ENCODE measurements at places on chromosomes 6 and 20.

- no peak for DNase-seq
These were observed 17.5 kb downstream of the C20orf173 start for GRCh38 chr20:35511814-35512420.

DNA sequence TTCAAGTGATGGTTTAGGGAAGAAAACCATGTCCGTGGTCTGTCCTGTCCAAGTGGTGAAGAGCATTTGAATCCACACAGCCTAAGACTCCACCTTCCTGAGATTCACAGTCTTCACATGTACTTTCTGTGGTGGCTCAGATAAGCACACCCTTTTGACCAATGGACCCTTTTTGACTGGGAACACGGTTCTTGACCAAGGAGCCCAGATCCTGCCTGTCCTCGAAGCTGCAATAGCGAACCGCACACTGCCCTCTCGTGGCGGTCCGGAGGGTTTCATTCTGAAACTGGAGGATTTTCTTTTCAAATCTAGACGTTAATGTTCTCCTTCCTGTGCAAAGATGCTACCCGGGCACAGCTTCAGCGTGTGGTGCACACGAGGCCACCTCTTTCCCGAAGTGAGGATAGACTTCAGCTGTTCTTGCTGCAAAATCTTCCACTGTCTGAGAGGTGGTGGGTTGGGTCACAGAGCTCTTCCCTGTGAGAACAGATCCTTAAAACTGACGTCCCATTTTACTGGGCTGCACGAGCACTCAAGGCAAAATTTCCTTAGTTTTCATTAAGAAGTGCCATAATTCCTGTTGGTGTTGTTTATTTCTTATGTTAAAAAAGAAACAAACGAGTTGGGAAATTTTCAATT lies 90.5 kb downstream of the SYNJ2 start:
- peak; percentile 67 for DNase-seq

DNA sequence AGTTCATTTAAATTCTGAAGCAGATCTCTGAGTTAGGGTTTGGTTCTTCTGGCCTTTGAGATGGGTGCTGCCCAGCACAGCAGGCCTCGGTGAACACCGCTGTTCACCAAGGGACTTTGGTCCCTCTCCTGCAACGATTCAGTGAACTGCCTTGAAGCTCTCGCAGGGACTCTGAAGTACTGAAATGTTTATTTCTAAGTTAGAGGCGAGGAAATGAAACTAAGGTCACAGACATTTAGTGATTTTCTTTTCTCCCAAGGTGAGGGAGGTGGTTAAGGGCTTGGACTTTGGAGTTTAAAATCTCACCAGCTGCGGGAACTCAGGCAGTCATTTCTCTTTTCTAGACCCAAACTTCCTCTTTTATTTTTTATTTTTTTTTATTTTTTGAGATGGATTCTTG lies 26.2 kb downstream of the E2F3 start:
- no peak for DNase-seq

DNA sequence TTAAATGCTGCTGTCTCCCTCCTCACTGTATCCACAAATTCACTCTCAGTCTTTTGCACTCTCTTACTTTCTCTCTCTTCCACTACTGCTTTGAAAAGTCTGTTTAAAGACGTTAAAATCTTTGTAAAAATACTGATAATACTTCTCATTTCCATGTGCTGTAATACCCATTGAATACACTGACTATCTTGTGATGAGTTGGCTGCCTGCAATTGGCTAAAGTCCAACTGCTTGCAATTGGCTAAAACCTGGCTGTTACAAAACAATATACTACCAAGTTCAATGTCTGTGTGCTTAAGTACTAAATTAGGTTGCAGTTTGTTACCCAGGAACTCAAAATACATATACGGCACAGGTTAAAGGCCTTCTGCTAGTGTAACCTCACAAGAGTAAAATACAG lies 264.8 kb downstream of the THBS2 start:
- no peak for DNase-seq

DNA sequence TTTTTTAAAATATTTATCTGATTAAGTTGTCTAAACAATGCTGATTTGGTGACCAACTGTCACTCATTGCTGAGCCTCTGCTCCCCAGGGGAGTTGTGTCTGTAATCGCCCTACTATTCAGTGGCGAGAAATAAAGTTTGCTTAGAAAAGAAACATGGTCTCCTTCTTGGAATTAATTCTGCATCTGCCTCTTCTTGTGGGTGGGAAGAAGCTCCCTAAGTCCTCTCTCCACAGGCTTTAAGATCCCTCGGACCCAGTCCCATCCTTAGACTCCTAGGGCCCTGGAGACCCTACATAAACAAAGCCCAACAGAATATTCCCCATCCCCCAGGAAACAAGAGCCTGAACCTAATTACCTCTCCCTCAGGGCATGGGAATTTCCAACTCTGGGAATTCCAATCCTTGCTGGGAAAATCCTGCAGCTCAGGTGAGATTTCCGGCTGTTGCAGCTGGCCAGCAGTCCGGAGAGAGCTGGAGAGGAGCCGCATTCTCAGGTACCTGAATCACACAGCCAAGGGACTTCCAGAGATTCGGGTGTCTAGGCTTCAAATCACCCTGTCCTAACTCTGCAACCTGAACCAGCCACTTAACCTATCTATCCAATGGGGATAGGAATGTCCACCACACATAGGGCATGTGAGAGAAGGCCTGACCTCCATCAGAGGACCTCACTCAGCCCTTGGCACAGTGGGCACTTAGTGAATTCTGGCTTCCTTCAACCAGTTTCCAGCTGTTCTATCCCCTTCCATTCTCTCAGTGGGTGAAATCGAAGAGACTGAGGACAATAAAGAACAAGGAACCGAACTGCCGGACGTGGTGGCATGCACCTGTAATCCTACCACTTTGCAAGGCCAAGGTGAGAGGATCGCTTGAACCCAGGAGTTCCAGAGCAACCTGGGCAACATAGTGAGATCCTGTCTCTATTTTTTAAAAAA lies 3.1 kb downstream of the TNF start:
- no peak for DNase-seq

DNA sequence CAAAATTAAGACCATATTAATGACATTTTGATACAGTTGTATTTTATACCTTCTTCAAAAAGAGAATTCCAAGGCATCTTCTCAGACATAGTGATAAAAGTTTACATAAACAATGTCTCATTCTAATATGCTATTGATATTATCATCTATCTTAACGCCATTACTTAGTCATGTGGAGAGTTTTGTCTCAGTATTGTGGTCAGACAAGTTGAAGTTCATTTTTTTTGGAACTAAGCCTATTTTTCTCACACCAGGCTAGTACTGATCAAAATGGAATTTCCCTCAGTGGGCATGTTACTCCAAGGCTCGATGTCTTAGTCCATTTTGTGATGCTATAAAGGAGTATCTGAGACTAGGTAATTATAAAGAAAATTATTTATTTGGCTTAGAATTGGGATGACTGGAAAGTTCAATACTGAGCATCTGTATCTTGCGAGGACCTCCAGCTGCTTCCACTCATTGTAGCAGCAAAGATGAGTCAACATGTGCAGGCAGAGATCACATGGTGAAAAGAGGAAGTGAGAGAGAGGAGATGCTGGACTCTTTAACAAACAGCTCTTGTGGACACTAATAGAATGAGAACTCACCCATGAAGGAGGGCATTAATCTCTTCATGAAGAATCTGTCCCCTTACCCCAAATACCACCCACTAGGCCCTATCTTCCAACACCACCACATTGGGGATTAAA lies 825.5 kb upstream of the MANEA start:
- no peak for DNase-seq

DNA sequence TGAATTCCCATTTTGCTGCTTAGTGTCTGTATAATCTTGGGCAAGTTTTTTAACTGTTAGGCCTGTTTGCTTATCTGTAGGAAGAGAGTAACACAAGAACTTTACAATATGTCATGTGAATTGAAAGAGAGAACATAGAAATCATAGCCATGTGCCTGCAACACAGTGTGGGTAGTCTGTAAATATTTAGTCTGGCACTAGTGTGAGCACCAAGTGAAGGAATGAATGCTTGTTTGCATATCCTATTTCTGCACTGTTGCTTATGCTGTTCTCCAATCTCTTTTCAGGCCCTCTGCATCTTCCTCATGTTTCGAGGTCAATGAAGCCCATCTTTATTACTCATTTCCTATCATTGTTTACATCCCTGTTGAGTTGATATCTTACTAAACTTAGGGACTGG lies 49.2 kb downstream of the CBFA2T2 start:
- no peak for DNase-seq

GRCh38 chr6:152854086-152854795 lies 103.6 kb downstream of the VIP start:
- DNase-seq = no peak

DNA sequence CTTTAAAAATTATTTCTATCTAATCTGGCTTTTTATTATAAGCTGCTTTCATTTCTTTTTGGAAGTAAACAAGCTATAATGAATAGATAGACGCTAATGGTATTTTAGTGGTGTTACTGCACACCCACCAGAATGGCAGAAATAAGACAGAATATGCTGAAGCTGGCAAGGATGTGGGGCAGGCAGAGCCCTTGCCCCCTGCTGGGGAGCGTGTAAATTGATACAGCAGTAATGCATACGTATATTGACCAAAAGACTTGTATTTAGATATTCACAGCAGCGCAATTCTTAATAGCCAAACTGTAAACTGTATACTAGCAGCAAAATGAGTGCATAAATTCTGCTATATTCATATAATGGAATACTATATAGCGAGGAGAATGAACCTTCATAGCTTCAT lies 35.3 kb downstream of the TMEM181 start:
- DNase-seq = no peak

- DNase-seq = no peak
These were observed 2.4 kb upstream of the PPP1R3G start for GRCh38 chr6:5082487-5083306.

DNA sequence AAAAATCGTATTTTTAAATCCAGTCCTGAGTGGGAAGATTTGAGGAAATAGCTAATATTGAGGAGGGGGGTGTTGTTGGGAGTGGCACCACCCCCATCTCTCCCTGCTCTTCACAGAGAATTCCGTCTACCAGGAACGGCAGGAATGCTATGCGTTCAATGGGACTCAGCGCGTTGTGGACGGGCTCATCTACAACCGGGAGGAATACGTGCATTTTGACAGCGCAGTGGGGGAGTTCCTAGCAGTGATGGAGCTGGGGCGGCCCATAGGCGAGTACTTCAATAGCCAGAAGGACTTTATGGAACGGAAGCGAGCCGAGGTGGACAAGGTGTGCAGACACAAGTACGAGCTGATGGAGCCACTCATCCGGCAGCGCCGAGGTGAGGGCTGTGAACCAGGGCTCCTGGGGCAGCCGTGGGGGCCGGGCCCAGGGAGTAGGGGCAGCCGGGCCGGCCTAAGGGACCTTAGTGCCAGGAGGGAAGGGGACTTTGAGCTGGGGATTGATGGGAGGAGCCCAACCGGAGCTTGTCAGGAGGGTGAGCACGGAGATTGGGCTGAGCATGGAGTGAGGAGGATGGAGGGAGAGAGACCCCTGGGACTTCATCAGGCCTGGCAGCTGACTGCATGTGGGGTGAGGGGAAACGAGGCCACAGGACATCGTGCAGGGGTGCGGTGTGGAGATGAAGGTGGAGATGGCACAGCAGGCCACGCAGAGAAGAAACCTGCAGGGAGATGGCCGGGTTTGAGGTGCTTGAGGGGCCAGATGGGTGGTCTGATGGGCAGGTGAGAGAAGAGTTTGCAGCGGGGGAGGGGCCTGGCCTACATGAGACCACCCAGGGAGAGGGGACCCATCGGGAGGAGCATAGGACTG lies 41.3 kb downstream of the HLA-DPB1 start:
- no peak for DNase-seq

- DNase-seq = no peak
These were observed 76.9 kb upstream of the RIPOR2 start for GRCh38 chr6:25012657-25013056.

DNA sequence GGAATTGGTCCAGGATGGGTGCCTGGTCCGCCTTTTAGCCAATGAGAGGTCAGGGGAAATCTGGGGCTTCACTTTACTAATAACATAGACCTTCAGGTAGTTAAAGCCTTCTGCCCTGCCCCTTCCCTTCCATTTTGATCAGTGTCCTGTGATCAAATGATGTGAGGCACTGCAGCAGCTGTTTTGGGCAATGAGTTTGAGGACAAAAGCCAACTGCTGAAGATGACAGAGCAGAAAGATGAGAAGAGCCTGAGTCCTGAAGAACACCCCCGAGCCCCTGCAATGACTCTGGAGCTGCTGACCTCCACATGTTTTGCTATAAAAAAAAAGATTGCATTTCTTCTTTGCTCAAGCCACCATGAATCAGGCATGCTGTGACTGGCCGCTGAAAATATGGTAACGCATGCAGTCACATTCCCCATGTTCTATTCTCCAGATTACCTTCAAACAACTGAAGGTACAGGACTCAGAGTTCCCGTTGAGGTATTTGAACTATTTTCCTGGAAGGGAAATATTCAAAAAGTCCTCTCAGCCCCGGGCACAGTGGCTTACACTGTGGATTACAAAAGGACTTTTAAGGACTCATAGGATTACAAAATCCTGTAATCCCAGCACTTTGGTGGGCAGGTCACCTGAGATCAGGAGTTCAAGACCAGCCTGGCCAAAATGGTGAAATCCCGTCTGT lies 45.7 kb upstream of the B4GALT5 start:
- no peak for DNase-seq

DNA sequence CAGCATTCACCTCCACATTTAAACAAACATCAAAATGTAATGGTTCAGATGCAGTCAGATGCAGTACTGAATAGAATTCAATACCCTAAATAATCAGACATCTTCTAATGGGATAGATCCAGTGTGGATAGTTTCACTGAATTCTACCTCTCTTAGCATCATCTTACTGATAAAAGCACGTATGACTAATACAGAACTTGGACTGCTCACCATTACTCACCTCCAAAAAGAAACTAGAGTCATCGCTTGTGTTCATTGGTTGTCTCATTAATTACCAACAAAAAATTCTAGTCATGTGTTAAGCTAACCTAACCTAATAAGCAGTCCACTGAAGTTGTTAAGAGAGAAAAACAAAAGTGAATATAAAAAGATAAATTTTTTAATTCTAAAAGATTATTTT lies 165.9 kb upstream of the IRAK1BP1 start:
- DNase-seq = no peak

DNA sequence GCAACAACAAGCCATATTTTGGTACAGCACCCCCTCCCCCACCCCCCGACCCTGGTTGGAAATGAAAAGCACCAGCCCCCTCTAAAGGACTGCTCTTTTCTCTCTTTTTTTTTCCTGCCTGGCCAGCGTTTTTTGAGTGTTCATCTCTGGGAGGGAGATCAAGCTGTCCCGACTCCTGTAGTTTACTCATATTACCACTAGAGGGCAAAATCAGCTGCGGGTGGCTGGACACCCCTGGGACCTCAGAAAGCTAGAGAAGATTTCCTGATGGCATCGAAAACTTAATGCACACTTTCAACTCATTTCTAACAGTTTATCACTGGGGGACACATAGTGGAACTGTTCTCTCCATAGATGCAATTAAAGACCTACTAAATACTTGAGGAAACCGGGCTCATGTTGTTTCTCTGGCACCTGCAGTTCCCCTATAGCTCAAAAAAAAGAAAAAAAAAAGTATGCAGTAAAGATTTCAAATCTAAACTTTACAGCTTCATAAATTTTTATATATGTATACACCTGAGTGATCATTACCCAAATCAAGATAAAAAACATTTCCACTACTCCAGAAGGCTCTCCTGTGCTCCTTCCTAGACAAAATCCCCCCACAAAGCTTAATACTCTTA lies 24.4 kb downstream of the CNBD2 start:
- DNase-seq = peak; percentile 31

GRCh38 chr6:154476494-154476893 lies 34.0 kb downstream of the CNKSR3 start:
- DNase-seq = no peak
